ENCODE measurements at places on chromosomes 12 and 14. TPM values are rescaled to one million over a fixed set of nuclear protein-coding genes. Genes with fewer than 3 reads are reported as not detected.

- DNase-seq: no peak
Observed at GRCh38 chr12:41552588-41552987, 364.5 kb downstream of the PDZRN4 start.

- no peak for DNase-seq
Observed at GRCh38 chr12:2627076-2627834, 167.5 kb upstream of the FKBP4 start.

Gene ERG28
- total RNA-seq: 17.9 TPM

Gene GLTP
- 45.9 TPM for total RNA-seq

GRCh38 chr12:47312147-47312546 is 232.4 kb upstream of the AMIGO2 start:
- DNase-seq: no peak

- DNase-seq: no peak
Observed at GRCh38 chr12:80273144-80273543, 170.9 kb upstream of the PTPRQ start.

GRCh38 chr12:9615420-9616136 is 7.9 kb upstream of the KLRB1 start:
- DNase-seq: no peak

DNA sequence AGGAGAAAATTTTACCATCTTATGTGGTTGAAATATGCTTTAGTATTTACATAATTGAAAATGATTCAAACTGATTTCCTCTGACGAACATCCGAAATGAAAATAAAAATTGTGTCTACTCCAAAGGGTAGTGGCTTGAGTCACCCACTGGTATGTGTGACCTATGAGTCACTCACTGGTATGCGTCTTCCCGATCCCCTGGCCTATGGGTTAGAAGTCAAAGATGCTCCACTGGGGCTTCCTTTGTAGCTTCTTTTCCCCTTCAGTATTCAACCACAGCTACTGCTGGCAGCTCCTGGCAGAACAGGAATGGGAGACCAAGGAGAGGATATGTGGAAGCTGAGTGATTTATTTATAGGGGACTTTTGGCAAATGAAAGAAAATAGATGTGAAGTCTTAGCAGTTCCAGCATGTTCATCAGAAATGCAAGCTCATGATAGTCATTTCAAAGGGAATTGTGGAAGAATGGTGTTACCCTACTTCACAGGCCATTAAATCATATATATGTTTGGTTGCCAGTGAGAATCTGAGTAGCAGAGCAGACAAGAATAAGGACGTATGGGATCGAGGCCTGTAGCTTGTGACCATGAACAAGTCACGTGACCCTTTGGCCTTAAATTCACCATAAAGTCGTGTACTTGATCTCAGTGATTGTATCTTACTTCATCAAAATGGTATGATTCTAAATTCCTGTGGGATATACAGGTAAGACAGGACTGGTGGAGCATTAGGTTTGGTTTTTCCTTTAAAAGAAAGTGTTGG is 108.3 kb downstream of the CRADD start:
- no peak for DNase-seq

DNA sequence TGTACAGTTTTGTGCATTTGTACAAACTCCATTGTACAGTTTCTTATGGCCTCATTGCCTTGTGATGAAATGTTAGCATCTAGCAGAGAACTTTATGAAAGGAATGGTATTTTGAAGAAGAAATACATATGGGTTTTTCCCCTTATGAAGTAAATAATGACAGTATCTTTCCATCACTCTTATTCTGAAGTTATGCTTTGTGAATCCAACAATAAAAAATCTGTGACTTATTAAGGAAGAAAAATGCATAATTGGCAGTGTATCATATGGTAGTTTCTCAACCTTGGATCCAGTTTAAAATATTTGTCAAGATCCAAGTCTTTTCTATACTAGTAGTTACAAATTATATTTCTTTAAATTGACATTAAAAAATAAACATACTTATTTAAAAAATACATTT is 859.1 kb upstream of the FLRT2 start:
- no peak for DNase-seq

- DNase-seq: no peak
Observed at GRCh38 chr14:38212111-38212510, 4.4 kb downstream of the SSTR1 start.

DNA sequence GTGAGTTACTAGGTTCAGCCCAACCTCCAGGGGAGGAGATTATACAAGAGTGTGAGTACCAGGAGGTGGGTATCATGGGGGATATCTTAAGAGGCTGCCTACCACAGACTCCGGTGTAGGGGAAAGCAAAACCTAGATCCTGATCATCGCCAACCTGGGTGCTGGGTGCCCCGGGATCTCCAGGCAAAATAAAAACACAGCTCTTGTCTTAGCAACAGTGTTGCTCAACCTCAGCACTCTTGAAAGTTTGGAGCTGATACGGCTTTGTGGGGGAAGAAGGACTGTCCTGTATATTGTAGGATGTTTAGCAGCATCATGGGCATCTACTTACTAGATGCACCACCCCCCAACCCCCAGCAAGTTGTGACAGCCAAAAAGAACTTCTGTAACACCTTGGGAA is 74.5 kb downstream of the CCDC60 start:
- no peak for DNase-seq

DNA sequence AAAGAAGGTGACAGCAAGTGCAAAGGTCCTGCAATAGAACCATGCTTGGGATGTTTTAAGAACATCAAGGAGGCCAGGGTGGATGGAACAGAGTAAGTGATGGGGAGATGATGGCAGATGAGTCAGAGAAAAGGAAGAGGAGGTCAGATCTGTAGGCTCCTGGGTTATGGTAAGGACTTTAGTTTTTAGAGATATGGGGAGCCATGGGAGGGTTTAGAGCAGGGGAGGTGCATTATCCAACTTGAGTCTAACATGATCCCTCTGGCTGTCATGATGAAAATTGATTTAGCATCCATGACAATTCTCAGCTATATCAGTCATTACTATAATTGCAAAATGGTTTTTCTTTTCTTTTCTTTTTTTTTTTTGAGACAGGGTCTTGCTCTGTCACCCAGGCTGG is 7.3 kb upstream of the PLBD2 start:
- no peak for DNase-seq

DNA sequence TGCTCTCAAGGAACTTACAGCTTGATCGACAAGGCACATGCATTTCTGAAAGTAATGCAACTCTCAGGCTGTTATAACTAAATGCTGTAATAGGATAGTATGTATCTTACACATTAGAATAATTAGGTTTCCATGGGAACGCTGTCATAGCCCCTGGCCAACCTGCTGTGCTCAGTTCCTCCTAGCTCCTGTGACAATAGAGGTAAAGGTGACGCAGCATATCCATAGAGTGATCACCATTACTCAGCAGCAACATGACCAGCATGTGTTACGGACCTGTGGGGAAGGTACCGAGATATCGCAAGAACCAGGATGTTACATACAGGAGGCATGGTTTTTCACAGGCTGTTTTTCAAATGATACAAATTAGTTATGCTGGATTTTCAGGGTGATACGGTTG is 150.7 kb downstream of the CAND1 start:
- DNase-seq: no peak

DNA sequence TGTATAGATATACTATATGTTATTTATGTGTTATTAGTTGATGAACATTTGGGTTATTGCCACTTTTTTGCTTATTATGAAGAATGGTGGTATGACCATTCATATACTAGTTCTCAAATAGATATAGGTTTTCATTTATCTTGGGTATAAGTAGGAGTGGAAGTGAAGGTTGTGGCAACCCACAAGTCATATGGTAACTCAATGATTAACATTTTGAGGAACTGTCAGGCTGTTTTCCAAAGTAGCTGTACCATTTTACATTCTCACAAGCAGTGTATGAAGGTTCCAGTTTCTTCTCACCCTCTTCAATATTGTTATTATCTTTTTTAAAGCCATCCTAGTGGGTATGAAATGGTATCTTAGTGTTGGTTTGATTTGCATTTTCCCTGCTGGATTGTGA is 19.0 kb upstream of the MSRB3 start:
- DNase-seq: no peak

Gene SERPINA12
- total RNA-seq: not detected

Gene OR6J1
- not detected for total RNA-seq

Measured in kidney (tissue), 22 donors.